Activated gamma-delta T cell (primary cell): ENCODE measurements at places on chromosomes 2 and 18.

DNA sequence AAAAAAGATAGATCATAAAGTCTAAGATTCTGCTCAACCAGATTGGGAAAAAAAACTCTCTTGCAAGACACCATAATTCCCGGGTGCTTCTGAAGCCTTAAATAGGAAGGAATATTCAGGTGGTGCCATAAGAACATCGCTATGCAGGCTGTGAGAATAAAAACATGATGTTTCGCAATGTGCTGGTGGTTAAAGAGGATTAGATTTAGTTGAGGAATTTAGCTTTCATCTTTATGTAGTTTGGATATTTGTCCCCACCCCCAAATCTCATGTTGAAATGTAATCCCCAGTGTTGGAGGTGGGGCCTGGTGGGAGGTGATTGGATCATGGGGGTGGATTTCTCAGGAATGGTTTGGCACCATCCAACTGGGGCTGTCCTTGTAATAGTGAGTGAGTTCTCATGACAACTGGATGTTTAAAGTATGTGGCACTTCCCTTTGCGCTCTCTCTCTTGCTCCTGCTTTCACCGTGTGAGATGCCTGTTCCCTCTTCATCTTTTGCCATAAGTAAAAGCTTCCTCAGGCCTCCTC is 132.2 kb downstream of the AKAIN1 start:
- no peak for DNase-seq

DNA sequence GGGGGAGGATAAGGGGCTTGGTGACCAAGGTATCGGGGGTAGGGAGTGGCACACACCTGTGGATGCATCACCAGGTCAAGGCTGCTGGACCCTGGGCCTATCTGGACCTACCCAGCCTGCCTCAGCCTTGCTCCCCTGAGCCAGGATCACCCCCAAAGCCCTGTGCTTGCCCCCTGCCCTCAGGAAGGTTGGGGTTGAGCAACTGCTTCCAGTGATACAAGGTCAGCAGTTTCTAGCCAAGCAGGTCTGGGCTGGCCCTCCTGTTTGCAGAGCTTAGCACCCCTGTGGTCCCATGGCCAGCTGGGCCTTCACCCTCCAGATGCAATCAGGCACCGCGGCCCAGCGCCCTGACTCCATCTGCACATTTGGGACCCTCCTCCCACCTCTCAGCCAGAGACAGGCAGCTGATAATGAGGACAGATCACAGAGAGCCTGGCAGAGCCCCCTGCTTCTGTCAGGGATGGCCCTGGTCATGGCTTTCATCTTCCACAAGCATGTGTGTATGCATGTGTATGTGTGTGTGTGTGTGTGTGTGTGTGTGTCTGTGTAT is 154.6 kb downstream of the TFCP2L1 start:
- no peak for DNase-seq

DNA sequence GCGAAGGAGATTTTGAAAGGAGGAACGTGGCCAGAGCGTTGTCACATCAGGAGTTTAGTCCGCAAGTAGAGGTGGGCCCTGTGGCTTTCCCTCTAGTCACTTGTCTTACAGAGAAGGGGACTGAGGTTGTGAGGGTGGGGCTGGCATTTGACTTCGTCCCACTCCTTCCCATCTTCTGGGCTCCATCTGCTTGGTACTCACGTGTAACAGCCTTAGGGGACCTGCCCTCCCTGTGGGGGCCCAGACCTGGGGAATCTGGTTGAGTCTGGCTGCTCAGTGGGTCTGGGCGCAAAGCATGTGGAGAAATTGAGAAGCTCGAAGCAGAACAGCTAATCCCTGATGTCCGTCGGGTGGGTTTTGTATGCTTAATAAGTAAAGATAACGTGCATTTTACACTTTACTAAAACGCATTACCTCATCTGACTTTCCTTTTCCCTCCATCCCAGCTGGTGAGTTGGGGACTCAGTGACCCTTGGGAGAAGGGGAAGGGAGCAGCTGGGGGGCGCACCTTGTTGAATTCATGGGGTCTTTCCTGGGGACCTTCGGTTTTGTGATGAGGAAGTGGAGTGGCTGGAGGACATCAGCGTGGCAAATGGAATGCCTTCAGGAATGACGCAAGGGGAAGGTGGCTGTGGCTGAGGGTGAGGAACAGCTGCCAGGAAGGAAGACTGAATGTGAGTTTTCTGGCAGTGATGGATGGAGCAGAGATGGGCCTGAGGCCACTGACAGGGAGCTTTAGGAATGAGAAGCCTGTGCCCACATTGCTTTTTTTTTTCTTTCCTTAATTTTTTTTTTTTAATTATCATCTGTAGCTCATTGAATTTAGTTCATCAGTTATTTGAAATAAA is 44.8 kb downstream of the ASAP2 start:
- no peak for DNase-seq

DNA sequence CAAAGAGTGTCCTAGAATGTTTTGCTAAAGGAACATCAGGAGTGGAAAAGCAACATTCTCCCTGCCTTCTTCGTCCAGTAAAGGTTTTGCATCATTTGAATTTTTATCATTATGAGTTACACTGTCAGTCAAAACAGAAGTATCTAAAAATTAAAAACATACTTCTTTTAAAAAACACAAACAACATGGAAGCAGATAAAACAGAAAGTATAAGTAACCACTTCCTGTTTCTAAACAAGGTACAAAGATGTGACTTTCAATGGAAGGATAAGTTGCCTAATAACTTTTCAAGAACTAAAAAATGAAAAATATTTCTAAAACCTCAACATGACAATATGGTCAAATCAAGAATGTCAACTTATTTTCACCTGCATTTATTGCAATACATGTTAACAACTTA is 158.2 kb downstream of the STK39 start:
- no peak for DNase-seq

GRCh38 chr2:8134473-8134932 is 547.4 kb upstream of the ID2 start:
- no peak for DNase-seq

DNA sequence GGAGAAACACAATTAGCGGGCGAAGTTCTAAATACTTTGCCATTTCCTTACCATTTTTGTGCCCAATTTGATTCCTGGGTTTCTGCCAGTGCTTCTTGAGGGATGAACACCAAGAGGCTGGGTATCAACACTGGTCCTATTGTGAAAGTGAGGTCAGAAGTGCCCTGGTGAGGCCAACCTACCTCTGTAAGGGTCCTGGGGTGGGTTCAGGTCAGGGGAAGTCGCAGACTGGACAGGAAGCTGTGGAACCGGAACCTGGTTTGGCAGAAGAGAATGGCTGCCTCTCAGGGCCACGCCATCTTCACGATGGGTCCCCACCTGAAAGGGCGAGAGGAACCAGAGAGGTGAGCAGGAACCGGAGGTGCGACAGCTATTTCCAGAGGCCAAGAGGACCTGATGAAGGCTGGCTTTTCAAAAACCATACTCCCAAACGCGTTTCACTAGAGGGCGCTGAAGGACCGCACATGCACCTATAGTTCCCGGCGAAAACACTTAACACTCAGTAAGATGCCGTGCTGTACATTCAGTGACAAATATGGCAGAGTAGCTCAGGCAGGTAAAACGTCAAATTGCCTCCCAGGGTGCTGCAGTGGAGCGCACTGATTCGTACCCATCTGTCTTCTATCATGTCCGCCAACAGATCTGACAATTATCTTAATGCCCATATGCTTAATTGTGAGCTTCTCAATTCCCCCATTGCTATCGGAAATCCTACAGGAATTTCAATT is 275.3 kb upstream of the CCDC68 start:
- DNase-seq: no peak

GRCh38 chr2:25524507-25524906 is 148.9 kb downstream of the DTNB start:
- no peak for DNase-seq

GRCh38 chr2:33395655-33396249 is 80.7 kb upstream of the RASGRP3 start:
- no peak for DNase-seq

DNA sequence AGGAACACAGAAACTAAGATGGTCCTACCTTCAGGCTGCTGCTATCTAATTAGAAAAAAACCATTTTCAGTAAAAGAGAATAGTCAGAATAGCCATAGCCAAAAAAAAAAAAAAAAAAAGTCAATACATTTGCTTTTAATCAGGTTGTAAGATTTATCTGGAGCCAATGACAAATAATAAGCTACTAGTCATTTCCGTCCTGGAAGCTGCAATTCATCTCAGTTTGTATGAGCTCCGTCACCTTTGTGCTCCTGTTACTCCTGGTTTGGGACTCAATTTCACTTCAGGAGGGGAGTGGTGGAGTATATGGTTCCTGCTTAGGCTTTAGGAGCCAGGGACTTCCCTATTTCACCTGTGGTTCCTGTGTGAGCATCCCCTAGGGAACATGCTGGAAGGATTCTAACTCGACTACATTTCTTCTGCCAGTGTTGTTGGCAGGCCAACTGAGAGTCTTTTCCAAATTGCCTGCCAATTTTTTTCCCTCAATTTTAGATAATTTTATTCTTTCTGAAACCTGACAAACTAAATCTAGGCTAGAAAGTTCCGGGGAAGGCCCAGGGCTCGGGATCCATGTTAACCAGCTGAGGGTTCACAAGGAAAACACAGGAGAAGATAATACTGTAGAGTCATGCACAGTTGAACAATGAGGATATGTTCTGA is 481.8 kb downstream of the DLGAP1 start:
- DNase-seq: no peak

DNA sequence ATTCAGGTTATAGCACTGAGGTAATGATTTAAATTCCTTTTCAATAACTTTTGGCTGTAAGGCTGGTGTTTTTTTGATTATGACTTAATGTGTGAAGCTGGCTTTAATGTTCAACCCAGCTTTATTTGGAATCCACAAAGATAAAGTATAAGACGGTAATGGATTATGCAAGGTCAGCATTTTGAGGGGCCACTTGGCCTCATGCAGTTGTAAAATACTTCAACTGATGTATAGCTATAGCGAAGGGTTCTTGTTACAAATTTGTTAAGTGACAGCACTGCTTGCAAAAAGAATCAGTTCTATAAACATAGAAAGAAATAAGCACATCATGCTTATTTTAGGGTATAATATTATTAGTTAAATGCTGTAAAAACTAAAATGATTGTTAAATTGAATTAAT is 36.6 kb downstream of the LRP1B start:
- no peak for DNase-seq

DNA sequence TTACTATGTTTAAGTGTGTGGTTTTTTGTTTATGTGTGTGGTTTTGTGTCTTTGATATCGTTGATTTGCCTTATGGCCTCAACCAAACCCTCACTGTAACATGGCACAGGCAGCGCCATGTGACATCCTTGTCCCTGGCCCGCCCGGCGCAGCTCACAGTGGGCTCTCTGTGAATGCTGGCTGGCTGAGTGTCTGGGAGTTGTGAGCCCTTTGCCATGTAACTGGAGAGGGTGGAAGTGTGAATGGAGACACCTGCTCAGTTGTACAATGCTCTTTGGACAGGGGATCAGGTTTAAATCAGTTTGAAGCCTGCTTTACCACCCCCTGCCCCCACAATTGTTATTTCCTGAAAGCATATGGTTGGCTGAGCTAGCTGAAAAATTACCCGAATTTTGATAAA is 41.8 kb downstream of the TCF7L1 start:
- no peak for DNase-seq

DNA sequence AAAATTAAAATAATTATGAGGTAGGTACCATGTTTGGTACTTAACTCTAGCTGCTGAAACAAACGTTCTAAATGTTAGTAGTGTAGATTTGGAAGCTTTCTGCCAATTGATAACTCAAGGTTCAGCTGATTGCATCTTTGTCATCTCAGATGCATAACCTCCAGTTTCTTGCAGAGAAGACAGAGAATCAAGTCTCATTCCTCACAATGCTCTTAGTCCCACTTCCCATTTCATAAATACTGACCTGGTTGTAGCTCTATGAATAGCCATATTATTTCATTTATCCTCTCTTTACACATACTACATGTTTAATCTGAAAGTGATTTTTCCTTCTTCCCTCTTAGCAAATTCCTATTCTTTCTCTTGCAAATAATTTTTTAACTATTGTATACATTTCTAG is 178.5 kb upstream of the SETBP1 start:
- no peak for DNase-seq

DNA sequence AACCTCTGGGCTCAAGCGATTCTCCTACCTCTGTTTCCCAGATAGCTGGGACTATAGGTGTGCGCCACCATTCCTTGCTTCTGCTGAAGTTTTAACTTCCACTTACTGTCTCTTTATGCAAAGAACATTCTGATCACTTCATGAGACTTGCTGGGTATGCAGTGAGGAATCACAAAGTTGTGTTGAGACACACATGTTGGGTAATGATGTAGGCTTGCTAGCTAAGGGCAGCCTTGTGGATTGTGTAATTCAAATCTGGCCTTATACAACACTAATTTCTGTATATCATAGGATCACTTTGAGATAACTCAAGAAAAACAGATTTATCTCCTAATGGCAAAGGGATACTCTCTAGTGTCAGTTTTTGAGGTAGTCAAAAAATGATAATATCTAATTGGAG is 24.2 kb downstream of the XRCC5 start:
- no peak for DNase-seq

GRCh38 chr18:63298400-63299365 is 20.9 kb downstream of the BCL2 start:
- no peak for DNase-seq

DNA sequence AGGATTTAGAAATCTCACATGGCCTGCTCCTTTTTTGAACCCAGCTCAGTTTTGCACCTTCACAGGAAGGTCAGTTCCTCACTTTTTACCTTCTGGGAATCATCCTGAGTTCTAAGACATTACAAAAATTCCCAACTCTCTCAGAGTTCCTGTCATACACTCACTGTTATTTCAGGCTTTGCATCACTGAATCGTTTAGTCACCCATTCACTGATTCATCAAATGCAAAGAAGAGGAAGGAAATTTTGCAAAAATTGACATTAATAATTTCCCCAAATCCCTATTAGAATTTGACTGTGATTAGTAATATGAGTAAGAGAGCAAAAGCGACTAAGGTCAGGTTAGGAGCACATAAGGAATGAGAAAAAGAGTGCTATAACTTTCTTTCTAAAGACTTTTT is 197.5 kb downstream of the PDE1A start:
- DNase-seq: no peak

DNA sequence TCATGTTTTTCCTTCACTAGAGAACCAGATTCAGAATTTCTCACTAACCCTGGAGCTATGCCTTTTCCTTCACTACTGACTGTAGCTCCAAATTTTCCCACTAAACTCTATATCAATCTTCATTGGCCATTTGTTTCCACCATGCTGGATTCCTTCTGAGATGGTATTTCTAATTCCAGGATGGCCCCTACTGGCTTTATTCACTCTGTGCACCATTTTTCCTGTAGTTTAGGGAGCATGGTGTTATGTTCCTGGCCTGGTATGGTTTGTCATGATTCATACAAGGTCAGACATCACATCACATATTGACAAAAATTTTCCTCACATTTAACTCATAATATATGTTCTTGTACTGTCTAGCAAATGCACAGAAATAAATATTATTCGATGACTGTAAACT is 229.2 kb upstream of the TFPI start:
- DNase-seq: no peak

- DNase-seq: no peak
Measured at GRCh38 chr18:51811883-51812282, 528.1 kb upstream of the DCC start.
